IgD-negative memory B cell (primary cell): ENCODE measurements at places on chromosomes 2 and 18. TPM values are rescaled to one million over a fixed set of nuclear protein-coding genes. Genes with fewer than 3 reads are reported as not detected.

AQP4 gene
- not detected for polyA plus RNA-seq

GALR1 gene
- not detected for polyA plus RNA-seq

BOLL gene
- polyA plus RNA-seq = not detected

KLF7 gene
- 17.9 TPM for polyA plus RNA-seq

CTAGE1 gene
- not detected for polyA plus RNA-seq

CHRND gene
- not detected for polyA plus RNA-seq

DSC3 gene
- polyA plus RNA-seq = not detected

IL18R1 gene
- polyA plus RNA-seq = 2.2 TPM

CPLX4 gene
- polyA plus RNA-seq = not detected

CELF4 gene
- polyA plus RNA-seq = 0.21 TPM

GAREM1 gene
- polyA plus RNA-seq = not detected

RIT2 gene
- polyA plus RNA-seq = not detected

IL37 gene
- polyA plus RNA-seq = not detected

SCYGR4 gene
- not detected for polyA plus RNA-seq

C2orf76 gene
- 19.5 TPM for polyA plus RNA-seq

ALPG gene
- not detected for polyA plus RNA-seq

RALB gene
- 81.7 TPM for polyA plus RNA-seq

SLC1A4 gene
- 3.6 TPM for polyA plus RNA-seq

HDLBP gene
- 55.3 TPM for polyA plus RNA-seq

CCDC68 gene
- not detected for polyA plus RNA-seq

CCBE1 gene
- polyA plus RNA-seq = not detected

POTEI gene
- not detected for polyA plus RNA-seq

KCNK3 gene
- not detected for polyA plus RNA-seq

CHRNG gene
- not detected for polyA plus RNA-seq

LDLRAD4 gene
- 5.1 TPM for polyA plus RNA-seq

PHOSPHO2 gene
- polyA plus RNA-seq = 3.8 TPM

SNORC gene
- polyA plus RNA-seq = not detected

LAMA1 gene
- not detected for polyA plus RNA-seq

IRS1 gene
- 0.21 TPM for polyA plus RNA-seq

RAD51AP2 gene
- polyA plus RNA-seq = not detected

GCG gene
- polyA plus RNA-seq = not detected
